ENCODE measurements at places on chromosomes 2 and 18.

GRCh38 chr2:207235621-207236020 is 69.9 kb upstream of the KLF7 start:
- DNase-seq: no peak

GRCh38 chr2:136246086-136246669 is 128.2 kb upstream of the CXCR4 start:
- DNase-seq: no peak

GRCh38 chr2:147679191-147679954 is 165.5 kb upstream of the ACVR2A start:
- peak; percentile 91 for DNase-seq

DNA sequence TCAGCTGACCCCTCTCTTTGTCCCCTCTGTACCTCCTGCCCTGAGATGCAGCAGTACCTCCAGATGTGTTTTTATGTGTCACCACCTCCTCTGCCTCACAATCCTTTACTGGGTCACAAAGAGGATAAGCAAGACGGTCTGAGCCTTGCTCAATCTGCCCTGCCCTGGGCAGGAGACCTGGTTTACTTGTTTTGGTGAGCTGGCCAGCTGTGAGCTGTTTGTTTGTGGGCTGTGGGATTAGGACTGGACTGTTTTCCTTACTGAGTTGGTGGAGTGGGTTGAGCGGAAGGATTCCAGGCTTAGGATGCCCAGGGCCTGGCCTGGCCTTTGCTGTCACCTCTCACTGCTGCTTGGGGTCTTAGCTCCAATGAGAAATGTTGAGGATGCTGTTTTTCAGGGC is 299.5 kb downstream of the SRBD1 start:
- no peak for DNase-seq

GRCh38 chr2:161775971-161776370 is 151.8 kb downstream of the SLC4A10 start:
- DNase-seq: no peak

DNA sequence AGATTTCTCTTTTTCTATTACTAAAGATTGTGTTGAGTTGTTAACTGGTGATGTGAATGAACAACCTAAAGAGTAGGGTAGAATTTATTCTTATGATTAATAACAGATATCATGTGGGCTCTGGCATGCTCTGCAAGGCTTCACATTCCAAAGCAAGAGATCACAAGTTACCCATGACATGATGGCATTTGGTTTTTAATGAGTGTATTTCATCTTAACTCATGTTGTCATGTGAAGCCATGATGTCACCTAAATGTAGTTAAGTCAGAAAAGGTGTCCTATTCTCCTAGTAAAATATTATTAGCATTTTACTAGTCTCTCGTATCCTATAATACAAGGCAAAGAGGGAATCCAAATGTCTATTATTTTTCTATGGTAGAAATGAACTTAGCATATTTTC is 678.0 kb downstream of the ARHGAP15 start:
- no peak for DNase-seq

DNA sequence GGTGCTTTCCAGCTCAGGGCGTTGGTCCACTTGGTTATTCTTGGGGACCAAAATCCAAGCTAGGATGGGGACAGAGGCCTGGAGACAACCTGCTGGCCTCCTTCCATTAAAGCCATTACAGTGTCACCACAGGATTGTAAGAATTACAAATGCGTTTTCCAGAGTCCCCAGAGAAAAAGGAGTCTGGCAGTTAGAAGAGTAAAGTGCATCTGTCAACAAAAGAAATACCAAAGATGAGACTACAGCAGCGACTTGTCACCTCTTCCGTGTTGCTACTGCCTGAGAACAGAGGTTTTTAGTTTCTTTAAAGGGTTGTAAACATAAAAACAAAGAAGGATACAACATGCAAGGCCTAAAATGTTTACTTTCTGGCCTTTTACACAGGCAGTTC is 235.7 kb downstream of the AGAP1 start:
- DNase-seq: no peak

DNA sequence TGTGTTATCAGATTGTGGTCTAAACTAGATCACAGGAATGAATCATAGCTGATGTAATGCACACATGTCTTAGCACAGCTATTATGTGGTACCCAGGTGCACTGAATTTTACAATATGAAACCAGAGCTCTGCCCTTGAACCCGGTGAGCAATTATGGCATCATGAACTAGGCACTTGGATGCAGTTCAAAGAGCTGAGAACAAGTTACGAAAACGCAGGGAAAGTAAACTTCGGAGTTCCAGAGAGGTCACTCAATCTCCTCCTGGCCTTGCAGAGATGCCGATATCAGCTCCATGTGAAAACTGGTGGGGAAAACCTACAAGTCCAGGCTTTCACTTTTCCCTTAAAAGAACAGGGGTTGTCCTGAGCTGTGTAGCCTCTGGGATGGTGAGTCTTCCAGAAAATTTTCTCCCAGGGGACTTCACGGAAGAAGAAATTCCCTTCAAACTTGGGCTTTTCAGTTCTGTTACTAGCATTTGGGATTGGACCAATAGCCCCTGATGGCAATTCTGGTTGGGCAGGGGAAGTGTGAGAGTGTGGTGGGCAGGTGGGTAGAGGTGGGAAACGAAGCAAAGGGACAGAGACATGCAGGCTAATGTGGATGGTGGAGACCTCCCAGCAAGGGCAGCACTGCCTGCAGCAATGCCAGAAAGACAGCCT is 71.1 kb upstream of the SH3BP4 start:
- DNase-seq: no peak

Data from NCI-H774 (cell line).